ENCODE measurements at places on chromosomes 12 and 14. TPM values are rescaled to one million over a fixed set of nuclear protein-coding genes. Genes with fewer than 3 reads are reported as not detected.

DNA sequence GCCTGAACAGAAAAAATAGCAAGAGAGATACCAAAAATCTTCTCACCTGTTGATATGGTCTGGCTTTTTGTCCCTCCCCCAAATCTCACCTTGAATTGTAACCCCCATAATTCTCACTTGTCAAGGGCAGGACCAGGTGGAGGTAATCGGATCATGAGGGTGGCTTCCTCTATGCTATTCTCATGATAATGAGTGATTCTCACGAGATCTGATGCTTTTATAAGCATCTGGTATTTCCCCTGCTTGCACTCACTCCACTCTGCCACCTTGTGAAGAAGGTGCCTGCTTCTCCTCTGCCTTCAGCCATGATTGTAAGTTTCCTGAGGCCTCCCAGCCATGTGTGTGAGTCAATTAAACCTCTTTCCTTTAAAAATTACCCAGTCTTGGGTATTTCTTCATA, 291.2 kb downstream of the CPNE8 start:
- no peak for DNase-seq

DNA sequence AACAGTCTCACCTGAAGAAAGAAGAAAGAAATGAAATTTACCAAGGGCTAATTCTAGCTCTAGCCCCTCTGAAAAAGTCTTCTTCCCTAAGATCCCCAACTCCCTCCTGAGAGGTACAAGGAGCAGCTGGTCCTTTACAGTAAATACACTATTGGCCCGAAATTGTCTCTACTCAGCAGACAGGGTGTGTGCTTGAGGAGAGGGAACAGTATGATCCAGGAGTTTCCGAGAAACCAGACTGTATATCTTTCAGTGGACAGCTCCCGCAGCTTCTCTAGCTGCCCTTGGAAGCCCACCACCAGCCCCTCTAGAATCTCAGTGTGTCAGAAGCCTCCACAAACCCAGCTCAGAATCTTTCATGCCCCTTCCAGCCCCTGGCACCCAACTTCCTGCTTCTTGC, 8.1 kb downstream of the GPR84 start:
- DNase-seq: no peak

GRCh38 chr12:107774349-107775029, at the start of gene ASCL4:
Gene ASCL4 (plus strand): TSS chr12:107774704. CDS start chr12:107775219, 515 bp downstream.
- no peak for DNase-seq

The FERMT2 gene
- 266 TPM for total RNA-seq

Measured in fibroblast of villous mesenchyme (primary cell).